ENCODE measurements at places on chromosomes 4 and X.
A peak's percentile ranks its signal among the peaks of the same experiment; 100 is the strongest.

- DNase-seq = no peak
Observed at GRCh38 chr4:30181512-30181911, 538.7 kb upstream of the PCDH7 start.

DNA sequence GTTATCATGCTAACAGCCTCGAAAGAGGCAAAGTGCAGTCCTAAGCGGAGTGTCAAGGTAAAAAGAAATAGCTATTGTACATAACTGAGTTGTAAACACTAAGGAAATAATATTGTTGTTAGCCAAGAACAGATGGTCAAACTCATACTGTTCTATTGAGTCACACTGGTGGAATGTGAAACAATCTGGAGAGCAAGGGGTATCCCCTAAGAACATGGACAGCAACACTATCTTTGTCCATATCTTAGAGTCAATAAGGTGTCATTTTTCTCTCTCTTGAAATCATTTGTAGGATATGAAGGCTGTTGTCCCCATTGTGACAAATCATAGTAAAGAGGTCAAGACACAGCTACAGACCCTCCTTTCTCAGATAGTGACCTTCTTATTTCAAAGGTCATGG, 4.5 kb upstream of the PDGFC start:
- no peak for DNase-seq

DNA sequence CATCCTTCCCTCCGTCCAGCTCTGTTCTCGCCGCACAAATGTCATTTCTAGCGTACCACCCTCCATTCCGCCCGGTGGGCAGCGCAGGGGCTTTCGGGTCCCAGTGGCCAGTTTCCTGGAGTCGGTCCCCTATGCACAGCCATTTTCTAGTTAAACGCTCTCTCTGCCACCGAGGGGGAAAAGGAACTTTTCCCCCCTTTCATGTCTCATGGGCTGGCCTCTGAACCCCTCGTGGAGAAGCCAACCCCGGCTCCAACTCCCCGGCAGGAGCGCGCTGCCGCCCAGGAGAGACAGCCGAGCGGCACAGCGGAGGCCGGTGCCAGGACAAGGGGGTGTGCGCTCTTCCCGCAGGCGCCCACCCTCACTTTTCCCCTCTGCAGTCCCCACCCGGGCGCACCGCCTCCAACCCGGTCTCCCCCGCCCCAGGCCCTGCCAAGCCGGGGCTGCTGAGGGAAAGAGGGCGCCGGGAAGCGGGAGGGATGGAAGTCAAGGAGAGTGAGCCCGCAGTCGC, 662 bp downstream of the APBB2 start:
- no peak for DNase-seq

- DNase-seq = peak; percentile 41
Observed at GRCh38 chr4:133152831-133153481, 3.9 kb downstream of the PCDH10 start.

- DNase-seq = no peak
Observed at GRCh38 chrX:48514868-48515460, 6.2 kb downstream of the PORCN start.

DNA sequence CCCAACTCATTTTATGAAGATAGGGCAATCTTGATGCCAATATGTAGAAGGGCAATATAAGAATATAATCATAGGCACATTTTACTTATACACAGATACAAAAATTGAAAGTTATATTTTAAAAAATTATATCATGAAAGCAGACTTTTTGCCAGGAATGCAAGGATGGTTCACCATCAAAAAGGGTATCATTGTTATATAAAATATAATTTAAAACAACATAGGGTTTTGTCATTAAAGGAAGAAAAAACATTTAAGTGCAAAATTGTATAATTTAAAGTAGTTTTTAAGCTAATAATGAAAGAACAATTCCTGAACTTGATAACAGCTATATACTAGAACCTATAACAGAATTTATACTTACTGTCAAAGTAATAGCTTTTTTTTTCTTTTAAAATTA, 15.9 kb downstream of the AREG start:
- no peak for DNase-seq

GRCh38 chr4:79177388-79177787, 148.5 kb downstream of the NAA11 start:
- no peak for DNase-seq

DNA sequence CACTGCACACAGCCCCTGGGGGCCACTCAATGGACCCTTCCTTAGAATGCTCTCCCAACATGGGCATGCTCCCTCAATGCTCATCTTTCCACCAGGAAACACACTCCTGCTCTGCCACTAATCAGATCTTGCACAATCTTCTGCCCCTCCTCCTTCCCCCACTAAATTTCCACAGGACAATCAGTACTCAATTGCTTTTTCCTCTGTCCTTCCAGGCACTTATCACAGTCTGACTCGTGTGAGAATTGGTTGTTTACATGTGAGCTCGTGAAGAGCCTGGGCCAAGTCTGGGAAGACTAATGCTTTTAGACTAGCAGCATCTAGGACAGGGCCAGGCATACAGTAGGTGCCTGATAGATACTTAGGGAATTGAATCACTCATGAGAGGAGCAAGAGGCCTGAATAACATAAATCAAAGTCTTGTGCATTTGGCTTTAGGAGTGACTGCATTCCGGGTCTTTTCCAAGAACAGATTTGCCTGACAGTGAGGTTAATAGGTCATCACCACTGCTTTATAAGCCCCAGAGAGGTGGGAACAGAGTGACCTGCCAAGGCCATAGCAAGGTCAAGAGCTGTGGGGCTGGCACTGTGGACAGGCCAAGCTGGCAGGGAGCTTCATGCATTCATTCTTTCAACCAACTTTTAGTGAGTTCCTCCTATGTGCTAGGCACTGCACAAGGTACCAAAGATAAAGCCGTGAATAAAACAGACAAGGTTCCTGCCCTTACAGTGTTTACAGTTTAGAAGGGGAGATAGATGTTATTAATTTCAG, 55.0 kb downstream of the PRPS1 start:
- DNase-seq = no peak

- no peak for DNase-seq
Observed at GRCh38 chr4:41660352-41660751, 88.2 kb downstream of the PHOX2B start.

DNA sequence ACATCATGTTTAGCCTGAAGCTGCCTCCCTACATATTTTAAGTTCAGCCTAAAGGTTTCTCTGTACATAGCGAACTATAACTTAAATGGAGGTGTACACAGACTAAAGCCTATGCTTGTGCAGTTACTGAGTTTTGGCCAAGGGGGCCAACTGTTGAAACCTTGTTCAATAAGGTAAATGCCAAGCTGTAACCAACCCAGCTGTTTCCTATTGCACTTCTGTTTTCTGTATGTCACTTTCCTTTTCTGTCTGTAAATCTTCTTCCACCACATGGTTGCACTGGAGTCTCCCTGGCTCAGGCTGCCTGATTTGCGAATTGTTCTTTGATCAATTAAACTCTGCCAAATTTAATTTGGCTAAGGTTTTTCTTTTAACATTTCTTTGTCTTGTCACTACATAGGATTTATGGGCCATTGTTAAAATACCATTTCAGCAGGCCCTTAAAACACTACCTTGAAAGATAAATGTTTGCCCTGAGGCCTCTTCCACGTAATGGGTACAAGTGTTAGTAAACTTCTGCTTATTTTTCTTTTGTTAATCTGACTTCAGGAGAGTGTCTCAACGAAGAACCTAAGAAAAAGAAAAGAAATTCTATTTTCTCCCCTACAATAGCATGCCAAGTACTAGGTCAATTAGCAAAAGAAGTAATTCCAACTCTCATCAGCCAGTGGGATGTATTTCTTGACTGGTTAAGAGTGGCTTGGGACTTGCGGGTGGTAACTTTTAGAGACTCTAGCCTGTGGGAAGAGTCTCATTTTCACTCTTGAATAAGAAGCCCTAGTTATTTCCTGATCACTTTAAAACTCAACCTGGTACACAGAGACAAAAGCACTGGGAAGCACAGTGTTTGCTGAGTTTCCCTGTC, 45.7 kb upstream of the PRSS12 start:
- no peak for DNase-seq

- DNase-seq = no peak
Observed at GRCh38 chr4:38695809-38696208, 31.8 kb downstream of the KLF3 start.

DNA sequence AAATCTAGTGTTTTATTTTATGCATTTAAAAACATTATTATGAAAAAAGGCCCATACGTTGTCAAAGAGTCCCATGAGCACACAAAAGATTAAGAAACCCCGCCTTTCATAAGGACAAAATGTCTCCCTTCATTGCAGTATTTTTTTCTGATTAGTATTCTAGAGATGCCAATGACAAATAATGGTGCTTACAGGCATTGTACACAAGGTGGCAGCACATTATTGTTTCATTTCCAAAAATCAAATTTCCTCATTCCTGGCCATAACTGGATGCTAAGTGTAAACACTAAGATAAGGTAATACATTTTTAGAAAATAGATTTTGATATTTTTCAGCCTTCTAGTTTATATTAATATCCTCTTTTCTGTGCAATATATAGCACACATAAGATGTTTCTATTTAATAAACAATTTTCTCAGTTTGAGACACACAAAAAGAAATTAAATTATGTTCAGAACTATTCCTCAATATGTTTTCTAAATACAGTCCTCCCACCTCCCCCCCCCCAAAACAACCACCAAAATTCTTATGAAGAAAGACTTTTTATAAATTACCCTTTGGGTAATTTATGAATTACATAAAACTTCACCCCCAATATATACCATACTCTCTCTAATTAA, 47.7 kb downstream of the TIGD2 start:
- no peak for DNase-seq

DNA sequence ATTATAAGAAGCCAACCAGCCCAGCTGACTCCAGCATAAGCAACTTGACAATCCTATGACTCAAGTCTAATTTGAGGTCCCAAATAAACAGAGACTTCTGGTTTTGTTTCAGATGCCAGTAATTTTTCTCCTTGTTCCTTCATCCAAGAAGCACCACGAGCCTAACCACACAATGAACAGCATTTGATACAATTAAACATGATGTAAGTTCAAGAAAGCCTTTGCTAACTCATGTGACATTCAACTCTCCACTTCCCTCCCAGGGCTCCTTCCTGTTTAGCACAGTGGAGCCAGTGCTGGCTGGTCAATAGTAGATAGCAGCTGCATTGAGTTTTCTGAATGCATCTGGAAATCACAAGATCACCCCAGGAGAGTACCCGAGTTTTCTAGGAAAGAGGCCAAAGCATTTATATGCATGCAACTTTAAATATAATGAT, 206.3 kb downstream of the ARHGAP24 start:
- no peak for DNase-seq

- DNase-seq = no peak
Observed at GRCh38 chr4:26864899-26865298, 4.3 kb downstream of the STIM2 start.

- DNase-seq = no peak
Observed at GRCh38 chr4:140743194-140743931, 12.8 kb downstream of the TBC1D9 start.

DNA sequence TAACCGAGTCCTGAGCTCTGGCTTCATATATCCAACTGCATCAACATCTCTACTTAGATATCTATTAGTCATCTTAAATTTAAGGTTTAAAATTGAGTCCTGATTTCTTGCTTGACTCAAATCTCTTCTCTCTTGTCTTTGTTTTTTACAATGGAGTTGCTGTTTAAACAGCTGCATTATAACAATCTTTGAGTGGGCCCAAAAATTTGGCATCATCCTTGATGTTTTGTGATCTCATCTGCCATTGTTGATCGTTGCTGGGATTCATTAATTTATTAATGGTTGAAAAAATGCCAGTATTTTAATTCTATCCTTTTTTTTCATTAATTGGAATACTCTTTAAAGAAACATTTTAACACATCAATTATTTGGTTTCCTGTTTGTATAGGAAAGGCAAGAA, 82.2 kb downstream of the STIM2 start:
- DNase-seq = no peak

DNA sequence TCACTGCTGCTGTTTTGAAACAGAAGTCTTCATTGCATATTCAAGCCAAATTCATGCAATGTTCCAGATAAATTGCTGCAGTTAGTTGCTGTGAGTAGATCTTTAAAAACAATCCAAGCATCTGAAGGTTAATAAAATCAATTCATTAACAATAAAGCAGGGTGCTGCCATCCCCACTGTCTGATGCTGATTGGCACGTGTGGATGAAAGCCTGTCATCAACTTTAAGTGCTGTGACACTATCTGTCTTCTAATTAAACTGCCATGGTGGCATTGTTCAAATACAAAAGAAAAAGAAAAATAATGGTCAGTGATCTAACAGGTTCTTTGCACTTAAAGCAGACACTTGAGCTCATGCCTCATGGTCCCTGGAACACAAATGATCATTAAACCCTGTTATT, 63.0 kb upstream of the MND1 start:
- no peak for DNase-seq

DNA sequence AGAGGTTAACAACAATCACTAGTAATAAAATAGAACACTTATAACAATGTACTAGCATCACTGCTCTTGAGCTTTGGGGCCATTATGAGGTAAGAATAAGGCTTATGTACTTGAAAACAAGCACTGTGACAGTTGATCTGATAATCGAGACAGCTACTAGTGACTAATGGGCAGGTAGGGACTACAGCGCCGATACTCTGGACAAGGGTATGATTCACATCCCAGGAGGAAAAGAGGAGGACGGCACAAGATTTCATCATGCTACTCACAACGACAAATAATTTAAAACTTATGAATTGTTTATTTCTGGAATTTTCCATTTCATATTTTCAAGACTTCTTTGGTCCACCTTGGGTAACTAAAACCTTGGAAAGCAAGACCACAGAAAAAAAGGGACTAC, 62.3 kb downstream of the FAM184B start:
- DNase-seq = no peak

DNA sequence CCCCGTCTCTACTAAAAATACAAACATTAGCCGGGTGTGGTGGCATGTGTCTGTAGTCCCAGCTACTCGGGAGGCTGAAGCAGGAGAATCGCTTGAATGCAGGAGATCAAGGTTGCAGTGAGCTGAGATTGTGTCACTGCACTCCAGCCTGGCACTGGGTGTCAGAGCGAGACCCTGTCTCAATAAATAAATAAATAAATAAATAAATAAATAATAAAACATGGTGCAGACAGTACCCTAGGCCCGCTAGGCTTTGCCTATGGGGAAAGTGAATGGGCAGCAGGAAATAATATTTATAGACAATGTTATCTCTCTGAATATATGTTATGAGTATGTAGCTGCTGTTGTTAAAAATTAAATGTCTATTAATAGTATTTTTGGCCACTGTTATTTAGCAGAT, 130.4 kb downstream of the LARP7 start:
- DNase-seq = no peak

DNA sequence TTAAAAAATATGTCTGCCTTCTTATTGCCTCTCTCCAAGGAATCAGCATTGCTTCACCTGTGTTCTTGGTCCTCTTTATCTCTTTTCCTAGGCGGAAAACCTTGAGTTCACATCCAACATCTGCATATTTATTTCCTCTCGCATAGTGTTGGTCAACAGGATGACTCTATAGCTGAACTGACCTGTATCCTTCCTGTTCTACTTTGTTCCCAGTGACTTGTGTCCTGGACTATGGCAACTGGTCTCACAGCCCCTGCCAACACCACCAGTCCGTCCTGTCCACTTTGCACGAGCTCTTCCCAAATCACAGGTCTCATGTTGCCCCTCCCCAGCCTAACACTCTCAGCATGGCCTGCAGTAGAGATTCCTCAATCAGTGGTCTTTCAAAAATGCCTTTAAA, 2.0 kb downstream of the DIPK2B start:
- DNase-seq = no peak

All from ecto neural progenitor cell (in vitro differentiated cells).